ENCODE measurements at places on chromosomes 3 and 15. TPM values are rescaled to one million over a fixed set of nuclear protein-coding genes. Genes with fewer than 3 reads are reported as not detected.

The ALG1L2 gene
- 0.68 TPM for total RNA-seq

The SMCO1 gene
- total RNA-seq: 10.7 TPM

The ASB14 gene
- total RNA-seq: 0.41 TPM

The GOLGA6L9 gene
- total RNA-seq: 0.92 TPM

The CLDN18 gene
- 47.9 TPM for total RNA-seq

The CLDN11 gene
- 9.4 TPM for total RNA-seq

The CFAP91 gene
- 0.58 TPM for total RNA-seq

The PRICKLE2 gene
- 21.9 TPM for total RNA-seq

The PTH1R gene
- 5.4 TPM for total RNA-seq

The GOLGA8K gene
- total RNA-seq: 0.63 TPM

The FEZF2 gene
- total RNA-seq: not detected

The SATB1 gene
- 28.5 TPM for total RNA-seq

The HIGD2B gene
- total RNA-seq: not detected

The PROK2 gene
- total RNA-seq: 0.37 TPM

The CFAP92 gene
- total RNA-seq: 0.29 TPM

The GOLGA8O gene
- total RNA-seq: 1.6 TPM

The CLEC3B gene
- total RNA-seq: 107 TPM

The THBS1 gene
- 551 TPM for total RNA-seq

The GOLGA8M gene
- 2.5 TPM for total RNA-seq

Measured in left cardiac atrium (tissue), 4 donors.